ENCODE measurements at places on chromosomes 3 and 15.
A peak's percentile ranks its signal among the peaks of the same experiment; 100 is the strongest.

GRCh38 chr15:64686130-64686735 lies 89.2 kb downstream of the RBPMS2 start:
- peak; percentile 56 for DNase-seq

DNA sequence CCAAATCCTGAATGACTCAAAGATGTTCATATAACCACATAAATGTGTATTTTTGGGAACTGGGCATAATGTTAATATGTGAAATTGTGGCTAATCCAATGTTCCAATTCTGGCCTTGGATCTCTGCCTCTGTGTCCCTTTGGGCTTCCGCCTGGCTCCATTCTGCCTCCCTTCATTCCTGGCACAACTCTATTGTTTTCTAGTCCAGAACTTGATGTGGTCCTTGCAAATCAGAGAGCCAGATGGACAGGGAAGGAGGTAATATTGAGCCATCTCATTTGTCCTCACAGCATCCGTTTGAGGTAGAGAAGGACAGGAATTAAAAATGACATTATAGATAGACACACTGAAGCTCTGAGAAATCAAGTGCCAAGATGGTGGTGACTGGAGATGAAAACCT lies 355.7 kb upstream of the TBL1XR1 start:
- no peak for DNase-seq

GRCh38 chr3:78633626-78634025 lies 1134.2 kb downstream of the ROBO1 start:
- peak; percentile 31 for DNase-seq

GRCh38 chr15:93644595-93644994 lies 555.6 kb upstream of the RGMA start:
- DNase-seq, result no peak

DNA sequence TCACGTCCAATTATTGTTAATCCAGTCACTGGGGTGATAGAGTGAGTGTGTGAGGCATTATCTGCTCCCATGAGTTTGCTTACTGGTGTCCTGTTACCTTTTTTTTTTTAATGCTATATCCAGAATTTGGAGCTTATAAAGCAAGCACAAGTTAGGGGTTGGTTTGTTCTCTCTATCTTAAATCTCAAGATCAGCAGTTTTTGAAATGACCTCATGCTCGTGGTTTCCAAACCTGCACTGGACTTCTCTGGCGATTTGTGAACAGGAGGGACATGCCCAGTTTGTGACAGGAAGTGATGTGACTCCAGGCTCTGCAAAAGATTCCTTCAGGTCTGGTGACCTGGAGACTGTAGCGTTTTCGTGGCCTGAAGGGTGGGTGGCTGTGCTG lies 25.6 kb downstream of the XYLB start:
- DNase-seq, result no peak

DNA sequence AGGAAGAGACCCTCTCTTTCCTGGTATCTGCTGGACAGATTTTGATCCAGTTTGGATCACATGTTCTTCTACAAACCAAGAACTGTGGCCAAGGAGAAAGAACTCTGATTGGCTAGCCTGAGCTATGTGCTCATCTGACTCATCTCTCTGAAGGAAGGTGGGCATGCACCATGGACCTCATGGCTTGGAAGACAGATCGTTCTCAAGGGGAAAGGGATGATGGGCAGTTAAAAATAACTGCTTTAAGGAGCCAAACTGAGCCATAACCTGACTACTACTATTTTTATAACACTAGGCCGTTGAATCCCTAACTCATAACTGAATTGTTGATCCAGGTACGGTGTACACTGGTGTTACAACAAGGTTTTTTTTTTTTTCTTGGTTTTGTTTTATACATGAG lies 112.4 kb downstream of the B3GALNT1 start:
- DNase-seq, result no peak

GRCh38 chr3:143885780-143886427 lies 37.6 kb upstream of the SLC9A9 start:
- peak; percentile 40 for DNase-seq

GRCh38 chr3:147960786-147961185 lies 551.6 kb downstream of the ZIC1 start:
- DNase-seq, result no peak

DNA sequence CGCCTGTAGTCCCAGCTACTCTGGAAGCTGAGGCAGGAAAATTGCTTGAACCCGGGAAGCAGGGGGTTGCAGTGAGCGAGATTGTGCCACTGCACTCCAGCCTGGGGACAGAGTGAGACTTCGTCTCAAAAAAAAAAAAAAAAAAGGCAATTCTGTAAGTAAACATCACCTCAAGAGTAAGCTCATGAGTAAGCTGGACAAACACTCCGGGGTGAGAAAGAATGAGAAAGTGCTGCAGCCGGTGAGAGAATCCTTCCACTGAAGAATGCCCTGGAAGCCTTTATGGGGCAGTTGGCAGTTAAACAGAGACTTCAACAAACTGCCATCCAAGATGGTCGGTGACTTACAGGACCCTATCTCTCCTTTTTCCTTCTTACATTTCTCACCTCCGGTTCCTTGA lies 47.5 kb downstream of the FEZF2 start:
- DNase-seq, result no peak

GRCh38 chr3:158460926-158461325 lies 110.1 kb upstream of the MLF1 start:
- no peak for DNase-seq

GRCh38 chr3:138124706-138125355 lies 7.4 kb downstream of the A4GNT start:
- peak; percentile 56 for DNase-seq

GRCh38 chr3:71461749-71462483 lies 121.6 kb downstream of the FOXP1 start:
- DNase-seq, result peak; percentile 43

DNA sequence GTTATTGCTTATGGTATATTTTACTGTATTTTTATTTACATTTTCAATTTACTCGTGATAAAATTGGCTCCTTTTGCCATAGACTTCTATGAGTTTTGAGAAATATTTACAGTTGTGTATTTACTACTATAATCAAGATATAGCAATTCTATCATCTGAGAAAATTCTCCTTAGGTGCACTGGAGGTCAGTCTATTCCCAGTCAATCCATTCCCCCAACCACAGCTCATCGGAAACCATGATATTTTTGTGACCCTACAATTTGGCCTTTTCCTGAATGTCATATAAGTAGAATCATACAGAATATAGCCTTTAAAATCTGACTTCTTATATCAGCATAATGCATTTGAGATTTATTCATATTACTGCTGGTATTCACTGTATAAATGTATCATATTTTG lies 114.7 kb upstream of the LRTM1 start:
- DNase-seq, result peak; percentile 33

GRCh38 chr3:13544293-13544831 lies 4.6 kb upstream of the FBLN2 start:
- DNase-seq, result peak; percentile 92

- DNase-seq, result no peak
Measured at GRCh38 chr3:151421938-151422337, 37.4 kb upstream of the P2RY12 start.

GRCh38 chr3:153293265-153293664 lies 131.2 kb downstream of the RAP2B start:
- peak; percentile 76 for DNase-seq

DNA sequence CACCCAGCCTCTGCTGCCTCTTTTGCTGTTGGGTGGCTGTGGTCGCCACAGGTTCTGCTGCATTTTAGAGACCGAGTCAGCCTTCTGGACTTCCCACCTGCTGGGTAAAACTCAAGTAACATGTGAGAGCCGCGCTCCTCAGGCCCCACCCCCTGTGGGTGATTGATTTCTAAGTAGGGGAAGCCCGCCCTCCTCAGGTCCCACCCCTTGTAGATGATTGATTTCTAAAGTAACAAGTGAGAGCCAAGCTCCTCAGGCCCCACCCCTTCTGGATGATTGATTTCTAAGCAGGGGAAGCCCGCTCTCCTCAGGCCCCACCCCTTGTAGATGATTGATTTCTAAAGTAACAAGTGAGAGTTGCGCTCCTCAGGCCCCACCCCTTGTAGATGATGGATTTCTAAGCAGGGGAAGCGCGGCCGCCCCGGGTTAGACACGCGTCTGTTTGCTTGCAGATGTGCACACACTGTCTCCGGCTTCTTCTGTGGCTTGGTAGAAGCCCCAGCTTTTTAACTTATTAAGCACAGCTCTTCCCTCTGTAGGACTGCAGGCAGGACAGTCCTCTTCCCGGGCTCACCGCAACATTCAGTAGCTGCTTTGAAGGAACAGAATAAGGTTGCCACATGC lies 83.4 kb downstream of the FAM43A start:
- DNase-seq, result peak; percentile 87

All from AG10803 (cell line).